ENCODE measurements at places on chromosomes 3 and 15. TPM values are rescaled to one million over a fixed set of nuclear protein-coding genes. Genes with fewer than 3 reads are reported as not detected.

DNA sequence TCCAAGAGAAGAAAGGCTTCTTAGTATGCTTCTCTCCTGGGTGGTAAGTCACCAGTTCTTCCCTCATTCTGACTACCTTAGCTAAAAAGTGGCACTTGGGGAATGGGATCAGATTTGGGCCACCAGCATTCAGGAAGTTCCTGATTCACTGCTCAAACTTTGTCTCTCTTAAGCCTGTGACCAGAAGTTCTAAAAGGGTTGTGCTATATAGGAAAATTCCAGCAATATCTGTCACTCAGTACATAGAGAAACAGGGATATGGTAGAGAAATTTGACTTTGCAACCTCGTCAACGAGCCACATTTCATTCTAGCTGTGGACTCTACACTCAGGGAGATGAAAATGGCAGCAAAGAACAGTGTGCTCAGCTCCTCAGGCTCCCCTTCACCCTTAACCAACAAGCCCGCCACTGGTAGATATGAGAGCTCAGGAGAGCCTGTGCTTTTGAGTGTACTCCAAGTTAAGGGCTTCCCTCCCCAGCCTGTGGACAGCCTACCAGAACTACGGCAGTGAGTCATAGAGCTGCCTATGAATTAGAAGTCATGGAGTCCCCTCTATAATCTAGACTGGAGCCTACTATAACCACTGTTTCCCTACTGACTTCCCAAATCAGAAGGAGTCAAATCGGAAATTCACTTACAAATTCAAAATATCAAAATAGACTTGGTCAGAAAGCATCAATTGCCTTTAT lies 52.6 kb upstream of the MYO5C start:
- DNase-seq = no peak

DNA sequence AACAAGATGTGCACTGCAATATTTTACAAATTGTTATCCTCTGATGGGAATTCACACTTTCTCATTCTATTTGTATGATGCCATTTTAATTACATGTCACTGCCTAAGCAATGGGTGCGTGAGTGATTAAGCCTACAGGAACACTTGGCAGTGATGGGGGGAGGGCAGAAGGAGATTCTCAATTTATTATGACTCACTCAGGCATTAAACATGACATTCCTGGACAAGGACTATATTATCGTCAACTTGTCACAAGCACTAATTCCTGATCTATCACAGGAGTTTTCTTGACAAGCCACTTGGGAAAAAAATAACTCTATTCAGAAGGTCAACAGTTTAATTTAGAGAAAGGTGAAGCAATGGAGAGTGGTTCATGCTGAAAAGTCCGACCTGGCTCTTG lies 556.8 kb downstream of the NSUN3 start:
- no peak for DNase-seq

DNA sequence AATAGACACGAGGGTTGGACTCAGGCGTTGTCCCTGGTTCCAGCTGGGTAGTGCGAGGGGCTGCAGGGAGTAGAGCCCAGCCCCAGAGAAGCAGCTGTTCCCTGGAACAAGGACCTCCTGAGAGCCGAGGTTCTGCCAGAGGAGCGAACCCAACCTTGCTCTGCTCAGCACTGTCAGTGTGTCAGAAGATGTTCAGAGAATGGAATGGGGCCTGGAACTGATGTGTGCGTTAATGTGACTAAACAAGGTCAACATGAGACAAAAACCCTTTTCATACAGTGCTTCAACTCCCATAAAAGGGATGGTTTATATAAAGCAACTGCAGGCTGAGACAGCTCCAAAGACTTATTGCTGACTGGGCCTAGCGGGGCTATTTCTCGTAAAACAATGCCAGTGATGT lies 35.5 kb upstream of the HACD2 start:
- peak; percentile 72 for DNase-seq

GRCh38 chr15:74451861-74452835 lies 8.8 kb downstream of the UBL7 start:
- no peak for DNase-seq

DNA sequence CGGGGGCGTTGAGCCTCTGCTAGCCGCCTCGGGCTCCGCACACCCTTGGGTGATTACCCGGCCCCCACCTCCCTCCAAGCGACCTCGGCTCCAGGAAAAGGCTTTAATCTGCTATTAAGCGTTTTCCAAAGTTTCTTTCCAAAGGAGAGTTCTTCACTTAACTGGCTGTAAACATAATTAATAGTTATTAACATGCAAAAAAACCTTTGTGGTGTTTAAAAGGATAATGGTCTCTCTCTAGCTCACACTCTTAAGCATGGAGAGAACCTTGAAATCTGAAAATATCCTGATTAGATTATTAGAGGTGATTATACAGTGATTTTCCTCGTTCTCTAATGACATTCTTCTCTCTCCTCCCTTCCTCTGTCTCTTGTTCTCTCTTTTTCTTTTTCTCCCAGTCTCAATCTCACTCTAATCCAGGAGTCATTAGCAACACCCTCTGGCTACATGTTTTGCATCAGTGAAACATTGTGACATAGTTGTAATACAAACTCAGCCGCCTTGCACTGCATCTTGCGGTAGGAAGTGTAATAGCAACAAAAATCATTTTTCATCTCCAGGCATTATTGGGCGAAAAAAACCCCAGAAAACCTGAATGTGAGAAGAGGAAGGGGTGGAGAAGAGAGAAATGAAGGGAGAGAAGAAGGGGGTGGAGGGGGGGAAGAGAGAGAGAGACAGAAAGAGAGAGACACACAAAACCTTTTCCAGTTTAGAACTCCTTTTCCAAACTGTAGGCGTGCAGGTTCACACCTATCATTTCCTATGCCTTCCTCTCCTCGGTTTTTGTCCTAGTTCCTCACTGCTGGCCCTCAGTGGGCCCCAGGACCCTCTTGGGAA lies 24.4 kb downstream of the NR2F2 start:
- DNase-seq = no peak

GRCh38 chr3:126180477-126181397 lies at the start of gene ALDH1L1:
TSS of gene ALDH1L1 (minus strand) at chr3:126180586. CDS start at chr3:126160979, 19,607 bp downstream.
- peak; percentile 89 for DNase-seq

- DNase-seq = no peak
Measured at GRCh38 chr3:184230081-184230602, 757 bp downstream of the VWA5B2 start.

The GOLGA8T gene
- total RNA-seq = not detected
